ENCODE measurements at places on chromosomes 6 and 20.

- no peak for DNase-seq
Measured at GRCh38 chr6:79719248-79719960, 88.3 kb downstream of the SH3BGRL2 start.

DNA sequence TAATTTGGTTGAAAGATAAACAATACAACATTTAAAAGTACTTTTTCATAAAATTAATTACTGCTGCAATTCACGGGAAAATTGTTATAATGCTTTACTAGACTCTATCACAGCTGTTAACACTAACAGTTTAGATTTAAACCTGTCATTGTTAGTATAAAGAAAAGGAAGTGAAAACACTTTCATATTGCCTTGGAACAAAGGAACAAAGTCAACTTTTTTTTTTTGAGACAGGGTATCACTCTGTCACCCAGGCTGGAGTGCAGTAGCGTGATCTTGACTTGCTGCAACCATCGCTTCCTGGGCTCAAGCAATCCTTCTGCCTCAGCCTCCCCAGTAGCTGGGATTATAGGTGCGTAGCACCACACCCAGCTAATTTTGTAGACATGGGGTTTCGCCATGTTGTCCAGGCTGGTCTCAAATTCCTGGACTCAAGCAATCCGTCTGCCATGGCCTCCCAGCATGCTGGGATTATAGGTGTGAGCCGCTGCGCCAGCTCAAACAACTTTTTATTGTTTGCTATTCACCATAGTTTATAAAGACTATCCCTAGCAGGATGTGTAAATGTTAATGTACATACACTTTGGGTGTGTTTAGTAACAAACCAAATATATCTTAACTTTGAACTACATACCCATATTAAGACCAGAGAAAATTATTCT is 22.1 kb downstream of the SLC35A1 start:
- no peak for DNase-seq

DNA sequence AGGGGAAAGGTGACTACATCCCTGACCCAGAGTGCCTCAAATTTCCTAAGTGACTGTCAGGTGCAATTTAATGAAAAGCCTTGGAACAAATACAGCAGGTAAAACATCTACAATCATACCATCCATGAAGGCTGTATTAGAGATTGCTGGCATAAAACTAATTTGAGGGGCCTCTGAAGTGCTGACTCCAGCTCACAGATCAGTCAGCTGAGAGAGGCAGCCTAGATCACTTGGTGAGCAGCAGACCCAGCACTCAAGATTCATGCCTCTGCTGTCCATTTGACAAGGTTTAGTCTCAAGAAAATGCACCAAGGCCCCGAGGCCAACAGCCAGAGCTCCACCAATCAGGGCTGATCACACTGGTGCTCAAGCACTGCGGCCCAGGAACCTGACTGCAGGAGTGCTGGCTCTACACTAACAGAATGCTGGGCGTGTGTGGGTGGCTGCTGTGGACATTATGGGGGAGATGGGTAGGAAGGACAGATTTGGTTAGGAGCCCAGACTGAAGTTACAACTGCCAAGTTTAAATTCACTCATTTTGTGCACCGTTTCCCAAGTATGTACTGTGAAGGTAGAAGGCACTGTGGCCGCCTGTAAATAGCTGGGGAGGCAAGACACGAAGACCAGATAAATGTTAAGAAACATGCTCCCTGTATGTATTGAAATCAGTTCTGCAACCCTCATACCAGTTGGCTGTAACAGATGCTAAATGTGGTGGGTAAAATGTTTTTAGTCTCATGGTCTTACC is 28.2 kb downstream of the SNX5 start:
- DNase-seq, result no peak

- no peak for DNase-seq
Measured at GRCh38 chr6:150004101-150004782, 21.1 kb downstream of the RAET1L start.

GRCh38 chr6:111254004-111254778 is 166.9 kb downstream of the SLC16A10 start:
- DNase-seq, result no peak

- peak; percentile 27 for DNase-seq
Measured at GRCh38 chr6:28446818-28447511, 3.7 kb upstream of the ZSCAN23 start.

GRCh38 chr6:98777762-98778161 is 56.6 kb upstream of the POU3F2 start:
- no peak for DNase-seq

Measured in A673 (cell line).